ENCODE measurements at places on chromosomes 12 and 14. TPM values are rescaled to one million over a fixed set of nuclear protein-coding genes. Genes with fewer than 3 reads are reported as not detected.
A peak's percentile ranks its signal among the peaks of the same experiment; 100 is the strongest.

CMA1 gene
- not detected for total RNA-seq

PLEKHG7 gene
- total RNA-seq: not detected

BMP4 gene
- 14.4 TPM for total RNA-seq

GAS2L3 gene
- total RNA-seq: 38.0 TPM

SUPT16H gene
- total RNA-seq: 107 TPM

ZDHHC22 gene
- total RNA-seq: not detected

ACACB gene
- 14.7 TPM for total RNA-seq

SMIM41 gene
- 0.98 TPM for total RNA-seq

ITGB7 gene
- 0.54 TPM for total RNA-seq

HOXC13 gene
- total RNA-seq: not detected

AKAP3 gene
- 0.81 TPM for total RNA-seq

DNA sequence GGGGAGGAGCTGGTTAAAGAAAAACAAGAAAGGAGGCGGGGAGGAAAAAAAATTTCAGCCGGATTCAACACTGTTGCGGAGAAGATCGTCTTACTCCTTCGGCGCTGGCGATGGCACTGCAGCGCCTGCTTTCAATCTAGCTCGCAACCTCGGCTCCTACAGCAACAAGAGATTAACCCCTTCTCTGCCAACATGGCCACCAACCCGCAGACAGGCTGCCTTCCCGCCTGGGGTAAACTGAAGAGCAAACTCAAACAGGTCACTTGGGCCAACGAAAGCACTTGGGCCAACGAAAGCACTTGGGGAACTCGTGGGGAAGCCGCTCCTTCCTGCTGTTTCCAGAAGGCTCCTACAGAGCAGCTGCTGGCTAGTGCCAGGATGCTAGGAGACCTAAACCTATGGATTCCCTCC, 73.7 kb downstream of the CIT start:
- peak; percentile 65 for DNase-seq

GRCh38 chr14:94269156-94269555, 23.9 kb downstream of the SERPINA10 start:
- no peak for DNase-seq

DNA sequence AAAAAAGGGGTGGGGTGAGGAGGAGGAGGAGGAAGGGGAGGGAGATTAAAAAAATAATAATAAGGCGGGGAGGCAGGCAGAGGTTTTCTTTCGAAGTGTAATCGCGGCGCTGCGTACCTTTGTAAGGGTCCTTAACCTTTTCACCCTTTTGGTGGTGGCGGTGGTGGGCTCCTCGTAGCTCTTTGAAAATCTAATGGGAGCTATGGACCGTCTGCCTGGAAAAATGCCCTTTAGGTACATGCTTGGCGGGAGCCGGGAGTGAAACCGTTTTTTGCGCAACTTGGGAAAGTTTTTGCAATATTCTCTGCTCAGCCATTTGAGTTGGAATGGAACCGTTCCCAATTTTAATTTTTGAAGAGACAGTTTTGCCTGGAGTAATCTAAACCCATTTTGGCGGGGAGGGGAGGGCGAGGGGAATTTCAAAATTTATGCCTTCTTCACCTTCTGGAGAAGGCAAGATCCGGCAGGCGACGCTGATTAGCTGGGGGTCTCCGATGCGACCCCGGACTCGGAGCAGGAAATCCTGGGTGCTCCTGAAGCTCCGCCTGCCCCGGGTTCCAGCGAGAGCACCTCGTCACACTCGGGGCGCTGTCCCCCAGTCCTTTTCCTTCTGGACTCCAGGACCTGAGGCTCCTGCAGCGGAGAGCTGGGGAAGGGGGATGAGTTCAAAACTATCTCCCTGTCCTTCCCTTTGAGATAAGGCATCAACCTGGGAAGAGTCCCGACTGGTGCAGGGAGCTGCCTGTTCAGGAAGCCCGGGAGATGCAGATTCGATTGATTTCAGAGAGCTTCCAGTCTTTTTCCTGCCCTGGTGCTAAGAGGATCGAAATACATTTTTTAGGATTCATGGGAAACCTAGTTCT, 74.6 kb upstream of the TBX5 start:
- DNase-seq: peak; percentile 51

DNA sequence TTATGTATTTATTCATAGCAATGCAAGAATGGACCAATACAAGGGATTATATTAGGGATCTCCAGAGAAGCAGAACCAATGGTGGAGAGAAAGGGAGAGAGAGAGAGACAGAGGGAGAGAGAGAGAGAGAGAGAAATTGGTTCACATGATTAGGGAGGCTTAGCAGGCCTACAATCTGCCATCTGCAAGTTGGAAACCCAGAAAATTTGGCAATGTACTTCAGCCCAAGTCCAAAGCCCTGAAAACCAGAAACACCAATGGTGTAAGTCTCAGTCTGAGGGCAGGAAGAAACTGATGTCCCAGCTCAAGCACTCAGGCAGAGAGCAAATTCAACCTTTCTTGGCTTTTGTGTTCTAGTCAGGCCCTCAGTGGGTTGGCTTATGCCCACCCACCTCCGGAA, 48.7 kb upstream of the CMKLR1 start:
- DNase-seq: no peak

GRCh38 chr14:73887694-73888459, 1.2 kb downstream of the ZNF410 start:
- peak; percentile 4 for DNase-seq

DNA sequence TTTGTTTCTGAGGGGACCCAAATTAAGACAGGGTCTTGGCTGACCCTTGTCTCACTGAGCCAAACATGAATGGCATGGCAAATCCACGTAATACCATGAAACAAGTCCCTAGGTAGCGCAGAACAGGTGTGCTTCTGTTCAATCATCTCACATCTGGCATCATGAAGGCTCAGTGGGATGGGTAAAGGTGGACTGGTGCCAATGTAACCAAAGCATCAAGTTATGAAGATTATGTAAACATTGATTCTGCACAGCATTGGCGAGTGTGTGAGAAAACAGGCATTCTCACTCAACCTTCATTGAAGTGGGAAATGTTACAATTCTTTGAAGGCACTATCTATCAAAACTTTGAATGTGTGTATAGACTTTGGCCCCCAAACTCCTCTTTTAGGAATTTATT, 41.9 kb downstream of the PTGER2 start:
- no peak for DNase-seq

DNA sequence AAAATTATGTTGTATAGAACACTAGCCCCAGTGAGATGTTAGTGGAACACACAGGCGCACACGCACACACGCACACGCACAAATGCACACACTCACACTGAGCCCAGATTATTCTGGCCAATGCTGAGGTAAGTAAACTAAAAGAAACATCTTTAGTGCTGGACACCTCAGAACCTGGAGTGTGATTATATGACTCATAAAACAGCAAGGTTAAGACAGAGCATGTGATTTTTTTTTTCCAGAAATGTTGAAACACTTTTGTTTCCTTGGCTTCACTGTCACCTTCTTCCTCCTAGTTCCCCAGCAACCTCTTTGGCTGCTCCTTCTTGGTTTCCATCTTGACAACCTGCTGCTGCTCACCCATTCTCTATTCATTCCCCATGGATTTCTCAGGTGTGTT, 141.0 kb upstream of the ALG10B start:
- DNase-seq: no peak

DNA sequence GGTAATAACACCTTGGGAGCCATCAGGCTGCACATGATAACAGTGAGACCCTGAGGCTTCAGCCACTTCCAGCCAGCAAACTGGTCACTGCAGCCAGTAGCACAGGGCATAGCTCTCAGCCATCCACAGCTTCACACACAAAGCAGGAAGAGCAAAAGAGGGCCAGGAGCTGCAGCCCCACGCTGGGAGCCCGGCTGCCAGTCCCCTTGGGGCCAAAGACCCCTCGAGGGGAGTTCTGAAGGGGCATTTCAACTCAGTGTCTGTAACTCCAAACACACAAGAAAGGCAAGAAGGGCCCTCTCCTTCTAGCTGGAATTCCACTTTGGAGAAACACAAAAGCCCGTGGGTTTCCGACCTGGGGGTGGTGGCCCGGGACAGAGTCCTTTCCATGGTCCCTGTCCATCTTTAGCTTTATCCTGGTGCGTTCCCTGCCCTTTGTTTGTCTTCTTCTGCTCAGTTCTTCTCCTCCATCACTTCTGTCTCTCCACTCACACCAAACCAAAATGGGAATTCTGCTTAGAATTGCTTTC, 151.8 kb upstream of the FKBP4 start:
- no peak for DNase-seq

DNA sequence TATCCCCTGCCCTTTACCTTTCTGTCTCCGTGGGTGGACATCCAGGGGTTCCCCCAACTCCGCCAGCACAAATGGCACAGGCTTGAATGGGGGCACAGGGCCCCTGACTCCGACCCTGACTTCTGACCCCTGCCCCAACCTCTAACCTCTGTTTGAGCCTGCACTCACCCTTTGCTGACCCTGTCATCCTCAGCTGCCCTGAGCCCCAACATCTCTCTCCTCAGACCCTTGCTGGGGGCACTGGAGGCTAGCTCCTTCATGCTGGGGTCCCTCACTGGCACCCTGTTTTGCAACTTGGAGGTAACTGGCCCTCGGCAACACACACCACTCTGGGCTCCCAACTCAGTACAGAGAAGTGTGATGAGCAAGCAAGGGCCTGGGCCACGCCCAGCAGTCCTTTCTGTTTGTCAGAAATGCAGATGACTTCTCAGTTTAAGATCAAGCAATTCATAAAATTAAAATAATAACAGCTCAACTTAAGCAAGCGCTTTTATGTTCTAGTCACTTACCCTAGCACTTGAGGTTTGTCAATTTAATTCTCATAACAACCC, 2.1 kb downstream of the IFI27 start:
- no peak for DNase-seq

- DNase-seq: no peak
Measured at GRCh38 chr12:128114485-128114884, 152.5 kb upstream of the TMEM132C start.

DNA sequence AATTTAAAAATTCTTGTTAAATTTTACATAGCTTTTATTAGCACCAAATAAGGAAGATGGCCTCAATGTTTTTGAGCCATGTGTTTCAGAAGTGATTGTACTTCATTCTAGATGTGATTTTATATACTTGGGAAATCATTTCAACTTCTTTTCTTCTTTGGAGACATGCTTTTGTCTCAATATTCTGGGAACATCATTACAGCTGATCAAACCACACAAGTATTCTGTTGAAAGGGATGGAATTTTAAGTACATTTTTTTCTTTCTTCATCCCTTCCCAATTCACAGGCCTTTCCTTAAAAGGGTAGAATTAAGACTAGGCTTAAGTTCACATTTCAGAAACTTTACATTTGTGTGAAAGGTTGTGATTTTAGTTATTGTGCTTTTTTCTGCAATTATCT, 66.4 kb downstream of the PAPOLA start:
- no peak for DNase-seq

DNA sequence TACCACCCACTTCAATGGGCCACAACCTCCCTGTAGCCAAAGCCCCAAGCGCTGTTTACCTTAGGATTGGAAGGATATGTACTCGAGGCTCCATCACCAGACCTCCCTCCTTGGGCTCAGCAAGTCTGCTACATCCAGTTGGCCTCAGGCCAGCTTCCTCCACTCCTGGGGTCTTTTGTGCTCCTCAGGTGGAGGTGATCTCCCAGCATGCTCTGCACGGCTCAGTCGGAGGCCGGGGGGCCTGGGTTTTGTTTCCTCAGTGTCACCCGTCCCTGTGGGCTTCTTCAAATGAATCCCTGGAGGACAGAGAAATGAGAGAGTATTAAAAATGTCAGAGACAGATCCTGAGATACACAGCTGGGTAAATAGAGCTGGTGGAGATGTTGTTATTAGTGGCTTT, 723.1 kb upstream of the TBX3 start:
- no peak for DNase-seq

GRCh38 chr12:51890511-51891171, 2.7 kb downstream of the ANKRD33 start:
- DNase-seq: no peak

- DNase-seq: no peak
Measured at GRCh38 chr14:106038263-106038662, 511.9 kb downstream of the TMEM121 start.

DNA sequence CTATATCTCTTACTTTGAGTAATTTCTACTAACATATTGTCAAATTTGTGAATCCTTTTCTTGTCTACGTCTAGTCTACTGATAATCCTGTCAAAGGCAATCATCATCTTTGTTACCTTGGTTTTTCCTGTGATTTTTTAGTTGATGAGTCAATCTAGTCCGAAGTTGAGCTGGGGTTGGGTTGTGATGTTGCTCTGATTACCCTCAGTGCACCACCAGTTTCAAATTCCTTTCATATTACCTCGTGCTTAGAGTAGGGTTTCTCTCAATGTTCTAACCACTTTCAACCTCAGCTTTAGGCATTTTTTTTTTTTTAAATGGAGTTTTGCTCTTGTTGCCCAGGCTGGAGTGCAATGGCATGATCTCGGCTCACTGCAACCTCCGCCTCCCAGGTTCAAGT, 186.8 kb downstream of the BTG1 start:
- DNase-seq: peak; percentile 47

DNA sequence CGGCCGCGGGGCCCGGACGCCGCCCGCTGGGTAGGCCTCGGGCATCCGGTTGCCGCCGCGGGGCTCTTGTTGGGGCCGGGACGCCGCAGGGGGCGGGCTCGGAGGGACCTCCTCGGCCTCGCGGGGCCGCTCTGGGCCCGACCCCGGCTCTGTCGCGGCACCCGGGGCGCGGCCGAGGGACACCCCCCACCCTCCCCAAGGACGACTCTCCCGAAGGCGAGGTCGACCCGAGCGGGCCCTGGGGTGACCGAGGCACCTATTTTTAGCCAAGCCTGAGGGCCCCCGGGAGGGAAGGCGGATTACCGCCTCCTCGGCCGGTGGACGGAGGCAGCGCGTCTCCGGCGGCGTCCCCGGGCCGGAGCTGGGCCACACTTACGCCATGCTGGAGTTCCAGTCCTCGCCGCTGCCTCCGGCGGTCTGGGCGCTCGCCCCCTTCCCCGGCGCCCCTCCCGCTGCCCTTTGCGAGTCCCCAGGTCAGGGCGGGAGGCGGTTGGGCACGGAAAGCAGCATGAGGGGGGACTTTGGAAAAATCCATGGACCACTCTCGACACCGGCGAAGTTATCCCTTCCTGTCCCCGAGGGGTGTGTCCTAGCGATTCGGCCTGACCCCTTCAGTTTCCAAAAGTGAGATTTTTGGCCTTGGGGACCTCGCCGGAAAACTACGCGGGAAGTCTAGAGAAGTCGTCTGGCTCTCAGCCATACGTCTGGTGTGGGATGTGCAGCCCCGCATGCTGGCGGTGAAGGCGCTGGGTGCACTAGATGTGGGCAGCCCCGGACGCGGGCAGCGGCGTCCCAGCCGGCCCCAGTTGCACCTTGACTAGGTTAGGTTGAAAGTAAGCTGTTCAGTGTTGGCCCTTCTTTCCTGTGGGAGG, 699 bp downstream of the KTN1 start:
- DNase-seq: peak; percentile 40

GRCh38 chr14:32633224-32633859, 304.2 kb downstream of the AKAP6 start:
- no peak for DNase-seq

GRCh38 chr14:67505254-67505653, 16.7 kb upstream of the TMEM229B start:
- DNase-seq: no peak

All from fibroblast of the aortic adventitia (primary cell).